ENCODE measurements at places on chromosomes 1 and 21.

GRCh38 chr1:178151831-178152230 lies 57.9 kb downstream of the RASAL2 start:
- no peak for DNase-seq

GRCh38 chr21:21631961-21632360 lies 633.8 kb downstream of the NCAM2 start:
- DNase-seq: no peak

GRCh38 chr21:42009018-42009830 lies 936 bp downstream of the ZBTB21 start:
- peak; percentile 37 for DNase-seq

DNA sequence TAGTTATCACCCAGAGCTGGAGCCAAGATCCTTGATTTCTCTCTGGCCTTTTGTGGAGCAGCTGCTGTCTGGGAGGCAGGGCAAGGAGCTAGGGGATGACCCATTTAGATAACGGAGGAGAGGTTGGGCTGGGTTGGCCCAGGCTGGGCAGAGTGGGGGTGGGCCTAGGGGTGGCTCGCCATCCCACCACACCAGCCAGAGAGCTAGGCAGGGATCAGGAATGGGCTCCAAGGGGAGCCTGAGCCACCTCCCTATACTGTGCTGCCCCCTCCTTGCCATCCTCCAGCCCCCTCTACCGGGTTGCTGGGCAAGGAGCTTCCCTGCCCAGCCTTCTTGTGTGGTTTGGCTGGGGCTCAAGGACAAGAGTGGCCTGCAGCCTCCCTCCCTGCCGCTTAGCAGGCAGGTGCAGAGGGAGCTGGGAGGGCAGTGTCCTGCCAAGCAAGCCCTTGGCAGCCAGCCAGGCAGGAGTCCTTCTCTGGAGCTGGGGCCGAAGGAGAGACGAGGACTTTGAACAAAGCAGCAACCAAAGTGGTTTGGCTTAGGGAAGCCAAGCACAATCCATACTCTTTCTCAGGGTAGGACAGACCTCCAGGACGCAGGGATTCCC lies 4.1 kb downstream of the NUAK2 start:
- DNase-seq: peak; percentile 99

- DNase-seq: no peak
Measured at GRCh38 chr1:112386731-112387346, 9.2 kb upstream of the CTTNBP2NL start.

- DNase-seq: no peak
Measured at GRCh38 chr1:179493323-179493722, 82.4 kb downstream of the NPHS2 start.

DNA sequence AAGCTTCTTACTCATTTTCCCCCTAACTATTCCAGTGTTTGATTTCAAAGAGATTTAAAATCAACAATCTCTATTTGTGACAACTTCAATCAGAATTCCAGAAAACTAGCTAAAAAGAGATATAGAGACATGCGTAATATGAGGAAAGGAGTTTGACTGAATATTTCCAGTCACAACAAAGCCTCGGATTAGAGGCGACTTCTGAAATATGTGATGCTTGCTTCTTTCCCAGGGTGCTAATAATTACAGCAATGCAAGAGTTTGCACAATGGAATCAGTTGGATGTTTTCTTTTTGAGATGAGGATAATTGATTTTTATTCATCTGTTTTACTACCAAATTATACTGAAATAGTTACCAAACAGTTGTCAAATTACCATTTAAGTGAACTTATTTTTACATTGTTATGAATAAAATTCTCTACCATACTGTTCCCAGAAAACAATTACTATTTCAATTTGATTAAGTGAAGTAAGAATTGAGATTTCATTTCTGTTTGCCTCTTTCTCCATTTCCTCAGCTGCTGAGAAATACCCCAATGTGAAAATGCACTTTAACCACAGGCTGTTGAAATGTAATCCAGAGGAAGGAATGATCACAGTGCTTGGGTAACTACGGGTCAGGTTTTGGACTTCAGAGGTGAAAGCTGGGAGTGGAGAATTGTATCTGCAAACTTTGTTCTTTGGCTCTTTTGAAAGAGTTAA lies 28.1 kb downstream of the KMO start:
- no peak for DNase-seq

DNA sequence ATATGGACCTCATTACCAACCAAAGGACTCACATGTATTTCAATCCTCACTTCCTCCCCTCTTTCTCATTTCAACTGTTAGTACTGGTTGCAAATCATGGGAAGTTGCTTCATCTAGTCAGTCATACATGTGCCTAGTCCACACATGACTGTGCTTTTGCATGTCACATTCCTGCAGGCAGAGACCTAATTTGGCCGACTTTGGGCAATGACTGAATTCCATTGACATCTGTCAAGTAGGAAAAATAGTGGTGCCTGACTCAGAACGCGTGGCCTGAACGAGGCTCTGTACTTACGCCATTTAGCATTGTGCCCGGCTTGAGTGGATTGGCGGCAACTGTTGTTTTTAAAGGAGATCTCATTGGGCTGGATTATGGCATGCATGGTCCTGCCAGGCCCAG lies 18.0 kb downstream of the PTPRU start:
- no peak for DNase-seq

DNA sequence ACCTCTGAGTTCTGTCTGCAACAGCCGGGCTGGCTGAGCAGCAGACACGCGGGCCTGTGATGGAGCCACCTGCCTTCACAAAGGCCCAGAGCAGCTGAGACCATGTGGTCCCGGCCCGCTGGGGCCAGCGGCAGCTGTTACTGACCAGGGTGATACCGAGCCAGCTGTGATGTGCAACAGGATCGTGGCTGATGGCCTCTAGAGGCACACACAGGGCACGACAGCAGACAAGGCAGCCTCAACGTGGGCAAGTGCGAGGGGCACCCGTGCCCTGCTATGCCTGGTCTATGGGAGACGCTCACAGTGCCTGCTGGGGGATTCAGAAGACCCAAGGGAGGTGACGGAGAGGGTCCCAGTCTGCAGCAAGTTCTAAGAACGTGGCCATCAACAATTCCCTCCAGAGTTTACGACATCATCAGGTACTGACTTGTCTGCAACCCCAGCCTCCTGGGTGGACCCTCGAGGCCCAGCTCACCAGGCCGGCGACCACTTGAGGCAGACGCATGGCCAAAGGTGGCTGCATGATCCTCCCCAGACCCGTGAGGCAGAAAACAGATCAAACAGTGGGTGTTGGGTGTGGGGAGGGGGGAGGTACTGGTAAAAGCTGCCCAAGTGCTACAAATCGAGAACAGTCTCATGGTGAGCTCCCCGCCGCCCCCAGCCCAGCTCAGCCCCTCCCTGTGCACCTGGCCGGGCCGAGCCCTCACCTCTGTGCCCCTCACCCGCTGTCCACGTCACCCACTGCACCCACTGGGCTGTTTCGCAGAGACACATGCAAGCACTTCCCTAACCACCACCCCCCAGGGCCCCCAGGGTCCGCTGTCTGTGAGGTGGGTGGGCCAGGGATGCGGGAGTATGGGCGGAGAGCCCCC lies 6.0 kb downstream of the POFUT2 start:
- no peak for DNase-seq

- no peak for DNase-seq
Measured at GRCh38 chr1:224387302-224387912, 30.7 kb downstream of the CNIH4 start.

- DNase-seq: no peak
Measured at GRCh38 chr1:87051965-87052364, 137.5 kb downstream of the HS2ST1 start.

GRCh38 chr1:154182344-154183045 lies 9.4 kb downstream of the TPM3 start:
- DNase-seq: peak; percentile 35

- no peak for DNase-seq
Measured at GRCh38 chr1:38027201-38028104, 14.9 kb downstream of the UTP11 start.

- DNase-seq: no peak
Measured at GRCh38 chr1:115782571-115783281, 14.2 kb upstream of the CASQ2 start.

DNA sequence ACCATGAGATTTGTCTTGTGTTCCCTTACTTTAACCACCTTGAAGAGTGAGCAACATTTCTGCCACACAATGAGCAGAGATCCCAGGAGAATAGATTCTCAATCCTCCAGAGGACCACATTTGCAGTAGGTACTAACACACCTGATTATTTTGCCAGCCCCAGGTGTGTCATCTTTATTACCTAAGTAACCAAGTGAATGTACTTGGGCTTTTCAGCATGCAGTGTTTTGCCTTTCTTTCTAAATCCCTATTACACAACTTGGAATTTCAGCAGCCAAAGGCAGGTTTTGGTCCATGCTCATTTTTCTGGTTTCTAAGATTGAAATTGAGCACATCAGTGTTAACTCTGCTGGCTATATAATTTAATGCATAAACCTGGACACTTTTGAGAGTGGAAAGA lies 43.2 kb upstream of the ST6GALNAC5 start:
- DNase-seq: no peak

DNA sequence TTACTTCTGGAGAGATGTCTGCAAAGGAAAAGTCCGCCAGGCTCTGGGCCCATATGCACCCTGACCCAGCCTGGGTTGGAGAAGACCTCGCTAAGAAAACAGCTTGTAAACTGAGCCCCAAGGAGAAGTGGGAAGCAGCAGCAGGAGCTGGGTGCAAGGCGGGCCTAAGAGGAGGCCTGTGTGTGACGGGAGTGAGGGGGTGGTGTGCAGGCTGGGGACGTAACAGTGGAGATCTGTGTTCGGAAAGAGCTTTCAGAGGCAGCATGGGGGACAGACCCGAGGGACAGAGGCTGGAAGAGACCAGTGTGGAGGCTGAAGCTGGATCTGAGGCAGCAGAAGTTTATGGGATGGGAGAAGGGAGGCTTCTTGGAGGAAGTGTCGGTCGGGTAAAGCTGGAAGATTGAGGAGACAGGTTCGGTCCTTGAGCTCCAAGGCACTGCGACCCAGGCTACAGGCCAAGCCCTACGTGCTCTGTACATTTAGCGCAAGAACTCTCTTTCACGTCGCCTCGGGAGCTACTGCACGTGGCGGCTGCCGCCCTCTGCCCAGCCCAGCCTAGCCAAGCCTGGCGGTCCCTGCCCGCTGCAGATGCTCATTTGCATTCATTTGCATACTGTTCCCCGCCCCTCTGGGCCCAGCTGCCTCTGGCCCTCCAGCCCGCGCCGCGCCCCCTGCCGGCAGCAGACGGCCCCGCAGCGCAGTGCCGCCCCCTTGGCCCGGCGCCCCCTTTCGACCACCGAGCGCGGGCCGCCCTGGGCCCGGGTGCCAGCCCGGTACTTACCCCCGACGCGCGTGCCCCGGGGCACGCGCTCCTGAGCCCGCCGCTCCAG lies 6.3 kb downstream of the HPCA start:
- peak; percentile 74 for DNase-seq

DNA sequence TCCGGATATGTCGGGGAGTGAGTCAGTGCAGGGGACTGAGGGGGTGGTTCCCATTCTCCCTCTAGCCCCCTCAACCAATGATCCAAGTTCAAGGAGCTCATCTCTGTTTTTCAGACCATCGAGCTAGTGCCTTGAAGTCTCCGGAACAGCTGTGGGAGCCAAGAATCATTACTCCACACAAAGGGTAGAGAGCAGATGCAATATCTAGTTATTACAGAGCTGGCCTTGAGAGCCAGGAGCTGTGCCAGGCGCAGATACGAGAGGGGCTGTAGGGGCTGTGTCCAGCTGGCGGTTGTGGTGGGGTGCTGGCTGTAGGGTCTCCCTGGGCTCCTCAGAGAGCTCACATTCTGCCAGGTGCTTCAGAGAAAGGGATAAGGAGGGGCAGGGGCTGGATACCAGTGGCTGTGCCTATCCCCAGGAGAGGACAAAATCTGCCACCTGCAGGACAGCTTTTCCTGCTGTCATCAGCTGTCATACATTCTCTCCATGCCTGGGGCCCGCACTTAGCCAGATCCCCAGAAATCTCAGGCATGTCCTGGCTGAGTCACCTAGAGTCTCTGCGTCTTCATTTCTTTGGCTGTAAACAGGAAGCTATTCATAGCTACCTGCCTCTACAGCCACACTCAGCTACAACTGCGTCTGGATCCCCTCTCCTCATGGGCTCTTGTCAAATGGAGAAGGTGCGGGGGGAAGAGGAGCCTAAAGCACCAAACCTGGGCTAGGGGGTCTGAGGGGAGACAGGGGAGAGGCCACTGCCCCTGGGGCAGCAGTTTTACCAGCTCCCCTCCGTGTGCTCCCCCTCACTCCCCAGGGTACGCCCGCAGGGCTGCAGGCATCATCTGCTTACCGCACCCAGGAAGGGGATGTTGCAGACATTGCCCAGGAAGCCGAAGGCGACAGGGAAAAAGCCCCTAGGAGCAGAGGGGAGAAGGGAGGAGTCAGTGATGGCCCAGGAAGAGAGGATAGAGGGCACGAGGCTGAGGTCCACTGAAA lies 2.4 kb upstream of the KISS1 start:
- DNase-seq: peak; percentile 70

DNA sequence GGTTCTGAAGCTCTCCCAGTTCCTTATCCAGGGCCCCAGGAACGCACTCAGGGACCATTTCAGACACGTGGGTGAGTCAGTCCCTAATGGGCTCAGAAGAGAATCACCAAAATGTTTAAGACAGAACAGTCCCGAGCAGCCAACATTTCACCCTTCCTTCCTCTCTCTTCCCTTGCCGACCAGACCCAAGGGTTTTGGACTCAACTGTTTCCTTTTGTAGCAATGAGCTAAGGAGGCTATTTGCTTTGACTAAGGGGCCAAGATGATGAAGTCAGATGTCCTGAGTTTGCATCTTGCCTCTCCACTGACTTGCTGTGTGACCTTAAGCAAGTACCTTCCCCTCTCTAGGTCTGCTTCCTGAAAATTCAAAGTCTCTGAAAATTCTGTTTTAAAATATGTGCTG lies 472.3 kb upstream of the VAMP3 start:
- DNase-seq: no peak

DNA sequence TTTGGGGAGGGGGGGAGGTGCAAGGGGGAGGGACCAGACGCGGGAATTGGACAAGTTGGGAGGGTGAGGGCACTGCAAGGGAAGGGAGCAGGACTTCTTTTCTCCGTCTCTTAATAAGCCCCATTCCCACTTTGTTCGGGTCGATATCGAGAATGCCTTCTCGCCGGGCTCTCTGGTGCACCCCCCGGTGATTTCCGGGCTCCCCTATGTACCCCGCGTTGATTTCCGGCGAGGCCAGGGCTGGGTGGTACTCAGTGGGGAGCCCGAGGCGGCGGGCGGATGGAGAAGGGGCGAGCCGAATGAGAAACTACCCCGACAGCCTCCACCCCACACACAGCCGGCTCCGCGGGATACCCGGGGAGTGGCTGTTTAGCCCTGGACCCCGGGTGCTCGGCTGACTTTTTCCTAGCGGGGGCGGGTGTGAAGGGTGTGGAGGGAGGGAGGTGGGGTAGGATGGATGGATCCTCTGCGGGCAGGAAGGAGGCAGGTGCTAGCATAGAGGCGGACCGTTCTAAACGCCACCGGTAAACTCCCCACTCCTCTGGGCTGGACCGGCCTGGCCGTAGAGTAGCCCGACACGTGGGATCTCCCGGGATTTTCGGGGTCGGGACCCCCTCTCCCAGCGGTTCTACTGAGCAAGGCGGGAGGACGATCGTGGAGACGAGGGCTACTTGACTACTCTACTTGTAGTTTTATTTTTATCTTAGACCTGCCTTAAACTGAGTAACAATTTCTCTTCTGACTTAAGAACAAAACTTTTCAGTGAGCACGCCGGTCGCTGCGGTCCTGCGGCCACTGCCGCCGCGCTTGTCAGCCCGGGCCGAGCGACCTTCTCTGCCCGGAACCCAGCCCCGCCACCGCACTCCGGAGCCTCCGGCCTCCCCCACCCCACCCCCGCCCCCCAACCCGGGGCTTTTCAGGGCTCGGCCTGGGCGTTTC lies 1.0 kb downstream of the RNF220 start:
- DNase-seq: peak; percentile 12

GRCh38 chr1:244150665-244151064 lies 99.6 kb downstream of the ZBTB18 start:
- no peak for DNase-seq
